ENCODE measurements at places on chromosomes 16 and 17. TPM values are rescaled to one million over a fixed set of nuclear protein-coding genes. Genes with fewer than 3 reads are reported as not detected.

DNA sequence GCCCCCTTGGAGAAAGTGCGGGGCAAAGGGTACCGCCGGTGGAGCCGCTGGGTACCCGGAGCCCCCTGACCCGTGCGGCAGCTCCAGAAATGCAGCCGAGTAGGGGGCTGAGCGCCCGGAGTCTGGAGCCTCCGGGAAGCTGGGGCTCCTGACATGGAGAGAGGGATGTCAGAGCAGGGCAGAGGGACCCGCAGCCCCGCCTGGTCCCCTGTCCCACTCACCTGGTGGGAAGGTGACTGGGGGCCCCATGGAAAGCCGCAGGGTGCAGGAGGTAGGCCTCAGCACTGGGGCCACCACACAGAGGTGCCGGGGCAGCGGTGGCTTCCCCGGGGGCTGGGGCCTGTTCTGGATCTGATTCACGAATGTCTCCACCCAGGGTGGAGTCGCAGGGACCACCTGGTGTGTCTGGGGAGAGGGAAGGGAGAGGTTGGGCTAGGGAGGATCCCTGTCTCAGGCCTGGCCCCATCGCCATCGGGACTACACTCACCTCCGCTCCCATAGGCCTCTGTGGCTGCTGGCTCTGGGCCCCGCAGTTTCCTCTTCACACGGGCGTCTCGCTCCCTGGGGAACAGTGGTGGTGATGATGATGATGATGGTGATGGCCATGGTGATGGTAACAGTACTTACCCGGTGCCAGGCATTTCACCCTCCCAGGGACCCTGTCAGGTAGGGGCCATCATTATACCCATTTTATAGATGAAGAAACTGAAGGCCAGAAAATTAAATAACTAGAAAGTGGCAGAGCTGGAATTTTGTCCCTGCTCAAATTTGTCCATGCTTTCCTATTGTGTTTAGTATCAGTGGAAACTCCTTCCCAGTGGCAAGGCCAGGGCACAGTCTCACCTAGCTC lies 5.2 kb downstream of the TBX6 start:
- peaks cover 7% of the 10 kb centered on the region for H3K4me1 ChIP-seq
- no peaks in the 10 kb centered on the region for H3K27me3 ChIP-seq
- no peak for DNase-seq
- H3K4me3 ChIP-seq = no peak overlapping the region
- H3K27ac ChIP-seq = peak overlapping the region; percentile 48

GRCh38 chr17:82932518-82933310 lies 92.9 kb upstream of the ZNF750 start:
- no peak overlapping the region for H3K27ac ChIP-seq
- DNase-seq = no peak
- peaks cover 57% of the 10 kb centered on the region for H3K36me3 ChIP-seq
- no peak overlapping the region for H3K4me3 ChIP-seq
- H3K27me3 ChIP-seq = no peaks in the 10 kb centered on the region

- no peak overlapping the region for H3K27ac ChIP-seq
- DNase-seq = no peak
- no peaks in the 10 kb centered on the region for H3K4me1 ChIP-seq
- no peaks in the 10 kb centered on the region for H3K27me3 ChIP-seq
- H3K36me3 ChIP-seq = no peaks in the 10 kb centered on the region
These were observed 8.2 kb upstream of the MPP2 start for GRCh38 chr17:43915559-43915958.

- H3K36me3 ChIP-seq = peaks cover 62% of the 10 kb centered on the region
- H3K4me3 ChIP-seq = no peak overlapping the region
- no peak overlapping the region for H3K27ac ChIP-seq
- no peaks in the 10 kb centered on the region for H3K4me1 ChIP-seq
- no peak for DNase-seq
These were observed 58.1 kb upstream of the CRISPLD2 start for GRCh38 chr16:84761448-84762368.

DNA sequence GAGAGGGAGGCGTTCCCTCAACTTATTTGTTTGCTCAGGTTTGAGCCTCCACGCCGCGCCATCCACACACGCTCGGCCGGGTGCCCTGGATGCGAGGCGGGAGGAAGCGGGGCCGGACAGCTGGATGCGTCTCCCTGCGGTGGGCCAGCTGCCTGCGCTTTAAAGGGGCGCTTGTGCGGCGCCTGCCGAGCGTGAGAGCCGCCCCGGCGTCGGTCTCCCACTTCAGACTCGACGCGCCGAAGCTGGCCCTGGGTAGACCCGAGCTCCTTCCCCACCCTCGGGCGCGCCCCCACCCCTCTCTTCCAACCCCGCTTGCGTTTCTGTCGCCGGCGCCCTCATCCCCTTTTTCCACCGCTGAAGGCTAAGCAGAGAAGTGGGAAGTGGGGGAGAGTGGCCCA lies 527 bp upstream of the CHAD start:
- DNase-seq = no peak
- peak overlapping the region; percentile 56 for H3K4me3 ChIP-seq
- peaks cover 17% of the 10 kb centered on the region for H3K36me3 ChIP-seq
- H3K4me1 ChIP-seq = peaks cover 9% of the 10 kb centered on the region

DNA sequence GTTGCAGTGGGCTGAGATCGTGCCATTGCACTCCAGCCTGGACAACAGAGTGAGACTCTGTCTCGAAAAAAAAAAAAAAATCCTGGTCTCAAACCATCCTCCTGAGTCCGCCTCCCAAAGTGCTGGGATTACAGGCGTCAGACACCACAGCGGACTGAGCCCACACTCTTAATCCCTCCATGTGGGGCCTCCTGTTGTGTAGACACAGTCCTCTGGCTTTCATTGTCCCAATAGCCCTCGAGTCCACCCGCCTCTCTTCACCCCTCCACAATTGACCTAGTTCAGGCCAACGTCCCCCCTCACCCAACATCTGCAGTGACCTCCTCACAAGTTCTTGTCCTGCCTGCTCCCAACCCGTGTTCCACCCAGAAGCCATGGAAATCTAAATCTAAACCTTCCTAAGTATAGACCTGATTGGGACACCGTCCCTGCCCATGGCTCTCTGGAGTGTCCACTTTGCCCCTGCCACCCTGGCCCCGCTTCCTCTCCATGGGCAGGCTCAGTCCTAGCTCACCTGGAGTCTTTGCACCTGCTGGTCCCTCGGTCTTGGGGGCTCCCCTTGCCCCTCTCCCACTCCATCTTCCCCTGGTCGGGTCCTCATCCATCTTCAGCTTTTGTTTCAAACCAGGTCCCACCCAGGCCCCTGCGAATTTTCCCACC lies 46.7 kb downstream of the HAPSTR1 start:
- no peak overlapping the region for H3K27ac ChIP-seq
- H3K4me3 ChIP-seq = no peak overlapping the region
- DNase-seq = no peak

- peaks cover 12% of the 10 kb centered on the region for H3K36me3 ChIP-seq
- H3K27ac ChIP-seq = no peak overlapping the region
- H3K4me1 ChIP-seq = peaks cover 47% of the 10 kb centered on the region
- no peak overlapping the region for H3K4me3 ChIP-seq
- H3K27me3 ChIP-seq = no peaks in the 10 kb centered on the region
These were observed 17.1 kb downstream of the AKAP1 start for GRCh38 chr17:57102122-57102521.

DNA sequence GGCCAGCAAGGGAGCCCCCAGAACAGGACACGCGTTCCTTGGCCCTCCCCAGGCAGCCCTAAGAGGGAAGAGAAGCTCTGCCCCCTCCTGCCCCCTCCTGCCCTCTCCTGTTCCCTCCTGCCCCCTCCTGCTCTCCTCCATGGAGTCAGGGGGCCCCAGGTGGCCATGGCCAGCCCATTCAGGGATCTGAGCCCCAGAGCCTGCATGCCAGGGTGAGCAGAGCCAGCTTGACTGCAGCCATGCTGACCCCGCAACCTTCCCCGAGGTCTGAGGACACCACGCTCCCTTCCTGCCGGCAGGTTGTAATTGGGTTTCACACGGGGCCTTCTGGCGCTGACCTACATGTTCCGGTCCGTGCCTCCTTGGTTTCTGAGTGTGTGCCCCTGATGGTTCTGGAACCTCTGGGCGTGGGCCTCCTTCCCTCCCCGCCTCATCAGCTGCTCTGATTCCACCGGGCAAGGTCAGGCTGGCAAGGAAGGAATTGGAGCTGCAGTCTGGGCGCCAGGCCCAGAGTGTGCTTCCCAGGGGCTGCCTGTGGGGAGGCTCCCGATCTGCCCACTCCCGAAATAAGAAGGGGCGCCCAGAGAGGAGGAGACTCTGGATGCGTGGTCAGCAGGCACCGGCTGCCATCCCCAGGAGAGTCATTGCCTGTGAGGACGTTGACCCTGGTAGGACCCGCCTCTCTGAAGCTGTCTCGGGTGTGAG lies 23.7 kb upstream of the NPTX1 start:
- DNase-seq = no peak
- H3K4me1 ChIP-seq = no peaks in the 10 kb centered on the region
- peaks cover 2% of the 10 kb centered on the region for H3K27me3 ChIP-seq
- no peak overlapping the region for H3K4me3 ChIP-seq
- H3K27ac ChIP-seq = no peak overlapping the region

DNA sequence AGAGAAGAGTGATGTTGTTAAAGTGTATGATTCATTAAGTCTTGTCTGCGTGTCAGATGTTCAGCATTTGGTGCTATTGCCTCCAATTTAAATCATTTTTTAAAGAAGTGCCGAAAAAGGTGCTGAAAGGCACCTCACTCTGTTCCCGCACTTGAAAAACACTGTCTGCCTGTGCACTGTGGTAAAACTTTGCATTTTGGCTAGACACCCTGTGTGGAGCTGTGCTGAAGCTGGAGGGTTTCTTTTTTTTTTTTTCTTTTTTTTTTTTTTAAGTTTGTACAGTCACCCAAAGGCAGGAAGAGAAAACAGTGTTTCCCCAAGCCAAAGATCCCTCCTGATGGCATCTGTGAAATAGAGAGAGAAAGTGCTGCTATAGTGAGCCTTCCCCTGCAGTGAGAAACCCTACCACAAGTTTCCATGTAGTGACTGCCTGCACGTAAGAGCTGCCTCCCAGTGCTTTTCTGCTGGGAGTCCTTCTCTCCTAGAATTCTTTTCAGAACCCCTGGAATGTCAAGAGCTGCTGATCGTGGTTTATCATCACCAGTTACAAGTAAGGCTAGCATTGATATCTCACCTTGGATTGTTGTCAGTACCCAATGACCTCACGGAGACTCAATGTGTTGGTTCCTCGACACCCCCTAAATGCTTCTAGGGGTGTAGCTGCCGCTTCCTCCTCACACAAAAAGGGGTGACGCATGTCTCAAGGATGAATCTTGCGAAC lies 116.0 kb upstream of the SOX9 start:
- no peaks in the 10 kb centered on the region for H3K36me3 ChIP-seq
- no peaks in the 10 kb centered on the region for H3K27me3 ChIP-seq
- H3K4me1 ChIP-seq = no peaks in the 10 kb centered on the region
- no peak overlapping the region for H3K27ac ChIP-seq
- no peak for DNase-seq
- H3K4me3 ChIP-seq = no peak overlapping the region

- peak overlapping the region; percentile 88 for H3K4me3 ChIP-seq
- peak overlapping the region; percentile 88 for H3K27ac ChIP-seq
- no peak for DNase-seq
- H3K27me3 ChIP-seq = no peaks in the 10 kb centered on the region
- H3K36me3 ChIP-seq = peaks cover 16% of the 10 kb centered on the region
These were observed 637 bp upstream of the CLN3 start for GRCh38 chr16:28492511-28492910.

DNA sequence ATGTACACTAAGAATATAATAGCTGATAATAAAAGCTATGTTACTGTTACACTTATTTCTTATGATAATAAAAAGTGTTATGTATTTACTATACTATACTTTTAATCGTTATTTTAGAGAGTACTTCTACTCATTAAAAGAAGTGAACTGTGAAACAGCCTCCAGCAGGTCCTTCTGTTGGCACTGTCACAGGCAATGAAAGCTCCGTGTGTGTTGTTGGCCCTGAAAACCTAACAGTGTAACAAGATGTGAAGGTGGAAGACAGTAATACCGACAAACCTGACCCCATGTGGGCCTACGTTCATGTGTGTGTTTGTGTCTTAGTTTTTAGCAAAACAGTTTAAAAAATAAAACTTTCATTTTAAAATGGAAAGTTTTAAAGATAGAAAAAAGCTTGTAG lies 91.8 kb downstream of the STH start:
- no peaks in the 10 kb centered on the region for H3K27me3 ChIP-seq
- DNase-seq = no peak
- H3K27ac ChIP-seq = no peak overlapping the region
- peaks cover 4% of the 10 kb centered on the region for H3K4me1 ChIP-seq

DNA sequence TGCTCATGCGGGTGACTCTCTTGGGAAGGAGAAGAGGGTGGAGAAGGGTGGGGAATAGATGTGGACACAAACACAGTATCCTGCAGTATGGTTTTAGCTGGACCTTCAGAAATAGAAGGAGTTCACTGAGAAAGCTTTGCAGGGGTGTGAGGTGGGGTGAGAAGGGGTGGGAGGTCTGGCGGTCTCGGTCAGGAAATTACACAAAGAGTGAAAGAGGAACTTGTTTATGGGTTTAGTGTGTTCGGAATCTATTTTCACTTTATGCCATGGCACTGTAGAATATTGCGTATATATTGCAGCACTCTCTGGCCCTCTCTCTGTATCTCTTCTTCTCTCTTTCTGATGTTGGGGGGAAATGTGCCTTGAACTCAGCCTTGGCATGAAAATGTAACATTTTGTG lies 148.2 kb upstream of the GOT2 start:
- H3K27me3 ChIP-seq = no peaks in the 10 kb centered on the region
- no peaks in the 10 kb centered on the region for H3K4me1 ChIP-seq
- no peaks in the 10 kb centered on the region for H3K36me3 ChIP-seq
- no peak for DNase-seq
- H3K4me3 ChIP-seq = no peak overlapping the region
- H3K27ac ChIP-seq = no peak overlapping the region

DNA sequence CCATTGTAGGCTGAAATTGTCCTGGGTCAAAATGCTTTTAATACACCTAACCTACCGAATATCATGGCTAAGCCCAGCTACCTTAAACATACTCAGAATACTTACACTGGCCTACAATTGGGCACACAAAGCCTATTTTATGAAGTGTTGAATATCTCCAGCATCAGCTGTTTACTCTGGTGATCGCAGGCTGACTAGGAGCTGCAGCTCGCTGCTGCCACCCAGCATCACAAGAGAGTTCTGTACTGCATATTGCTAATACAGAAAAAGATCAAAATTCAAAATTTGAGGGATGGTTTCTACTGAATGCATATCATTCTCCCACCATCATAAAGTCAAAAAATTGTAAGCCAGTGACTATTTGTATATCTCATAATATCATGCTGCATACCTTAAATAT lies 55.3 kb downstream of the ULK2 start:
- H3K36me3 ChIP-seq = peaks cover 29% of the 10 kb centered on the region
- H3K27me3 ChIP-seq = no peaks in the 10 kb centered on the region
- no peaks in the 10 kb centered on the region for H3K4me1 ChIP-seq
- no peak overlapping the region for H3K27ac ChIP-seq

The SLC9A5 gene
- total RNA-seq = 13.5 TPM

The TNFRSF17 gene
- not detected for total RNA-seq

The TIGD7 gene
- total RNA-seq = 1.6 TPM

The ZNF750 gene
- total RNA-seq = not detected

The CCR7 gene
- total RNA-seq = not detected

The KRT28 gene
- not detected for total RNA-seq

The CDRT15 gene
- not detected for total RNA-seq

The PRSS8 gene
- total RNA-seq = not detected

The PPP1R1B gene
- 2.4 TPM for total RNA-seq

The CLEC18B gene
- total RNA-seq = not detected

The NPIPB9 gene
- not detected for total RNA-seq
